ENCODE measurements at places on chromosomes 7 and 10. TPM values are rescaled to one million over a fixed set of nuclear protein-coding genes. Genes with fewer than 3 reads are reported as not detected.
A peak's percentile ranks its signal among the peaks of the same experiment; 100 is the strongest.

DNA sequence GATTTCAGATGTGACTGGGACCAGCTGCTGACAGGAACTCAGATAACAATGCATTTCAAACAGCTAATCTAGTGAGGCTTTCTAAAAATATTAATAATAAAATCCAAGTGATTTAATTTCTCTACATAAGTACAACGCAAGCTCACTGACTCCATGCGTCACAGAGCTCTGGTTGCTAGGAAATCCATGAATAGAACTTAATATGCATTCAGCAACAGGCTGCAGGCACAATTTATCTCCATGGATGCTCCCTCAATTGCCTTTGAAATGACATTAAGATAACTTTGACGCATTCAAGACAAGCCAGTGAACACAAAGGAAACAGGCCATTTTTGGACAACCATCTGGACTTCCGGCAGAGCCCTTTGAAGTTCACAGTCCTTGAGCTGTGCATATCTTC lies 118.7 kb upstream of the COL1A2 start:
- no peak for DNase-seq

GRCh38 chr10:103558911-103559310 lies 65.4 kb downstream of the NEURL1 start:
- no peak for DNase-seq

Gene ANKRD7
- polyA plus RNA-seq = 2.3 TPM

Gene DLD
- 108 TPM for polyA plus RNA-seq

GRCh38 chr7:12949060-12949931 lies 261.9 kb downstream of the ARL4A start:
- DNase-seq = no peak

Gene CALHM3
- not detected for polyA plus RNA-seq

DNA sequence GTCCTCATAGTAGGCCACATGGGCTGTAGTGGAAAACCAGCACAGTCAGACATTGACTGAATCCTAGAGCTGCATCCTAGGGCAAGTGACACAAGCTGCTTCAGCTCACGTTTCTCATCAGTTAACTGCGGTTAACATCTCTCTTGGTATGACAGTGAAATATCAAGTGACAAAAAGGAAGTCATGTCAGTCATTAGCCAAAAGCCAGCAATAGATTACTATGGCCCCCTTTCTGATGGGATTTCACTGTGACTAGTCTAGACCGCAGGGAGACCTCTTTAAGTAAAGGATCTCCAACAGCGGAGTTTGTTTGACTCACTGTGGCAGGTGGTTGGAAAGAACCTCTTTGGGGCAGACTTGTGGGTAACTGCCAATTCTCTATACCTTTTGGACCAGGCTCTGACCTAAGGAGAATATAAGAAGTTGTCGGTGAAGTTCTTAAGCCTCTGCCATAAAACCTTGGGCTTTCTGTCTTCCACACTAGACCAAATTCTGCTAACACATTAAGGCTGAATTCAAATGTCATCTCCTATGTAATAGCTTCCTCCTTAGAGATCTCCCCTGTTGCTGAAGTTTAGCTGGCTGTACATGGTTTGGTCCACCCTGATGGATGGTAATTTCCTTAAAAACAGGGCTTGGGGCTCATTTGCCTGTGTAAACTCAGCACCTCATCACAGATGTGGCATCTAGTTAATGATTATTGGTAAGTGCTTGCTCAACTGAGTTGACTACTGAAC lies 115.3 kb downstream of the SGMS1 start:
- peak; percentile 15 for DNase-seq

GRCh38 chr10:110486680-110487410 lies 10.9 kb upstream of the DUSP5 start:
- no peak for DNase-seq

DNA sequence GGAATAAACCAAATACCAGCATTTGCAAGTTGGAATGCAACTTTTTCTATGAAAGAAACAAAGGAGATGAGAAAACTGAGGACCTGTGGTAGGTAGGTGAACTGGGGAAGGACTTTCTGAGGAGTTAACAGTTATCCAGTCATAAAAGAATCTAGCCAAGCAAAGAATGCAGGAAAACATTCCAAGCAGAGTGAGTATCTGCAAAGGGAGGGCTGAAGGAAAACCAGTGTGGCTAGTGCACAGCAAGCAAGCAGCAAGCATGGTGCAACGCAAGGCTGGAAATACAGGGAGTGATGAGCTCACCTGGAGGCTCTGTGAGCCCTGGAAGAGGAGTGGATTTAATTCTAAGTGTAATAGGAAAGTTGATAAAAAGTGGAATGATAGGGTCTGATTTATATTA lies 44.0 kb downstream of the RTKN2 start:
- no peak for DNase-seq

- DNase-seq = no peak
These were observed 227.4 kb downstream of the PRKG1 start for GRCh38 chr10:51301644-51302043.

DNA sequence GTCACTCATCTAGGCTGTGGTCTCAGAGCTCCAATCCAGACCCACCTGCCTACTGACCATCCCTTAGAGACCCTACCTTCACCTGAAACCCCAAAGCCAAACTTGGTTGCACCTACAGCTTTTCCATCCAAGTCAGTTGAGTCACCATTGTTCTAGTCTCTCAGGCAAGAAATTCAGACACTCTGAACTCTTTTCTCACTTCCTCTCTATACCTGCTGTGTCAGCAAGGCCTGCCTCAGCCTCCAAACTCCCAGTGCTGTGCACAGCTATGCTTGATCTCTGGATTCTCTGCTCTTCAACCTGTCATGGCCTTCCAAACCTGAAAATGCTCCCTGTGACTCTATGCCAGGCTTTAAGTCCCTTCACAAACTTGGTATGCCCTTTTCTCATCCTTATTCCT lies 47.4 kb upstream of the MTURN start:
- DNase-seq = no peak

Gene AKR1D1
- not detected for polyA plus RNA-seq

GRCh38 chr10:70903262-70903921 lies 15.0 kb upstream of the PCBD1 start:
- DNase-seq = peak; percentile 48

Gene PHKG1
- 3.0 TPM for polyA plus RNA-seq

DNA sequence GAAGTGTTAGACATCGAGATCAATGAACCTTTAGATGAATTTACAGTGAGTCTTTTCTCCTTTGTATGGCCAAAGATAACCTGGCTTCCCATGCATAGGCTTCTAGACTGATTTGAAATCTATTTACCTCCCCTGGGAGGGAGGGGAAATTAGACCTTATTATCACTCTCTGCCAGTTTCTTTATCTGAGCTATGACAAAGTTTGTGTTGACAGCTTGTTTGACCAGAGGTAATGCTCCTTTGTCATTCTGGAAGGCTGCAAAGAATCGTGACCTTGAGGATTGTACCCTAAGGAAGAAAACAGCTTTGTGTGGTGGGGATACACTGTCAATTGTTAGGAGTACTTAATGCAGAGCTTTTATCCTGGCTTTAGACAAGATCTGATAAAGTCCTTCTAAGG lies 36.4 kb downstream of the RBM33 start:
- no peak for DNase-seq

DNA sequence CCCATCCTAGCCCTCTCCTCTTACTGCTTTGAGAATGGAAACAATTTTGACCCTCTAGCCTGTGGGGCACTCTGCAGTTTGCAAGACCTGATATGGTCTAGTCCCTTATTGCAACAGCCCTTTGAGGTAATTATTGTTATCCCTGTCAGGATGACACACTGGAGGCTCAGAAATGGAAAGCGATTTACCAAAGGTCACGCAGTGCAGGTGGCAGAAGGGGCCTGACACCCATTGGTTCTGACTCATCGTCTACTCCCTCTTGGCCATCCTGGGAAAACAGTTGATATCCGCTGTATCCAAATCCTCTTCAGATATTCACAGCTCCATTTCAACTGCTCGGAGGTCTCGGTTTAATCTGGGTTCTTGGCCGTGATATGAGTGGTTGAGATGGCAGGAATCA lies 44.7 kb upstream of the AQP1 start:
- no peak for DNase-seq

Gene SLC26A5
- 0.81 TPM for polyA plus RNA-seq

Gene ARID5B
- polyA plus RNA-seq = 69.4 TPM

DNA sequence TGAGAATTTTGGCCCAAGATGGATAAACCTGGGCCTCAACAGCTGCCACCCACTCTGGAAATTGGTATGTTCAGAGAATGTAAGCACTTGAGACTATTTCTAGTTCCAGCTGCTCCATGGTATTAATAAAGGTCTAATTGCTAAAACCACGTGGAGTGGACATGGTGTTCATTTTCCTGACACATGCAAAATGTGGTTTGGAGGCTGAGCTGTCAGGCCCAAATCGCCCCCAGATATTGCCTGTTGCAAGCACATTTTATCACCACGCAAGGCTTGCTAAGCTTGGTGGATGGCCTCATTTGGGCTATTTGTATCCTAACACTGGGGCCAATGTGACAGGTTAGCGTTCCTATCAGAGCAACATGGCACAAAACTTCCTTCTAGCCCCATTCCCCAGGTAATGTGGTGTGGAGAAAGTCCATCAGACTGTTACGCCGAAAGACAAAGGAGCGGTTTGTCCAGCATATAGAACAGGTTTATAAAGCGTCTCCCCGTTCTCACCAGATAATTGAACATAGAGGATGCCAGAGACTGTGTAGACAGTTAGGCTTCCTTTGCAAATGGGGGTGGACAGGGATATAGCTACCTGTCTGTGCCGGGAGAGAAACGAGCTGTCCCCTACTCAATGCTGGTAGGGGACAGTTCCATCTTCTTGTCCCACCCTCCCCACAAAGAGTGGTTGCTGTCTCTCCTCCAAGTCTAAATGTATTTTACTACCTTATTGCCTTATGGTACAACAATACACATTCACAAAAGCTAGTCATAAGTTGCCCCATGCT lies 78.0 kb upstream of the ANKRD1 start:
- no peak for DNase-seq

- no peak for DNase-seq
These were observed 145.6 kb downstream of the PFKFB3 start for GRCh38 chr10:6348096-6348874.

DNA sequence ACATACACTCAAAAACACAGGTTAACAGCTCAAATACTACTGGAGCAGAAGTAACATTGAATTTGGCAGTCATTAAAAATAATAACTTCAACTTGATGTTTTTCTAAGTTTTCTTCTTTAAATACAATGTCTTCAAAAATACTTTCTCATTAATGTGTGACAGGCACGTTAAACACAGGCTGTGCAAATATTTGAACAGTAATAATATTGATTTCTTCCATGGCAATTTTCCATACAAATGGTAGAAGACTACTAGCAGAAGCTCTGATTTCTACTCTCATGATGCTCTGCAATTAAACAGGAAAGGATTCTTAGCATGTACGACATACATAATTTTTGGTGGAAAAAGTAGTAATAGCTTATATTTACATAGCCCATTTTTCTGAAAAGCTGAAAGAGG lies 47.4 kb downstream of the NRP1 start:
- DNase-seq = no peak

DNA sequence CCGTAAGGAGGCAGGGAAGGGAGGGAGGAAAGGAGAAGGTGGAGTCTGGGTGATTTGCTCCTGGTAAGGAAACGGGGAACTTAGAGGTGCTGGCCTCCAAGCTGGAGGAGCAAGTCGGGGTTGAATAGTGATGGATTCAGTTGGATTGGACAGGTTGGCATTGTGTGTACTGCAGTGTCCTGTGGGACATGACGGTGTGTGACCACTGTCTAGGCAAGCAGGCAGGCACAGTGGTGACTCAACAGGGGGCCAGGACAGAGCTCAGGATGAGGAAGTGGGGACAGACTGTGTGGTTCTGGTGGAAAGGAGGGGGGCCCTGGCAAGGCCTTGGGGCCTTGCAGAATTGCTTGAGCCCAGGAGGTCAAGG lies 48.8 kb downstream of the COL26A1 start:
- DNase-seq = no peak

- DNase-seq = no peak
These were observed 87.8 kb upstream of the DUSP5 start for GRCh38 chr10:110409926-110410325.

DNA sequence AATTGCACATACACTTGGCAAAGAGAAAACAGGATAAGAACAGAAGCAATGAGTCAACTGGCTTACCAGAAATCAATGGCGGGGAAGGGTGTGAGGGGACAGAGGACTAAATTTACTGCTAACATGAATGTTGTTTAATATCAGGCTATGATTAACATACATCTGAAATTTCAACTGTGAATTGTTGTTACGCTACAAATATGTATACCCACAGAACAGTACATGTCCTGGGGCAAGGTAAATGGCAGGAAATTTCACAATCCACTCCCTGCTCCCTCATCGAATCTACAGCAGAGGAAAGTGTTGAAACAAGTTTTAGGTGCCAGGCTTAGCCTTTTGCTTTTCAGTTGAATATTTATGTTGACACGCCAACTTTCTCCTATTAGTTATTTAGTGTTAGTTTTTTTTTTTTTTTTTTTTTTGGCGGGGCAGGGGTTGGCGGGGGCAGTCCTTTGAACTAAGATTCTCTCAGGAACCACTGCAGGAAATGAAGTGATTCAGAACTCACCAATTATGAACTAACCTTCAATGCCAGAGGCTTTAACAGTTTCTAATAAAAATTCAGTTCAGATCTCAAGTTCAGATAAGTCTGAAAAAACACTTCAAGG lies 99.0 kb downstream of the UBE2H start:
- DNase-seq = no peak

- DNase-seq = peak; percentile 69
These were observed 2.2 kb upstream of the IGFBP3 start for GRCh38 chr7:45923290-45923689.

GRCh38 chr10:74078037-74078436 lies 72.6 kb downstream of the AP3M1 start:
- no peak for DNase-seq

DNA sequence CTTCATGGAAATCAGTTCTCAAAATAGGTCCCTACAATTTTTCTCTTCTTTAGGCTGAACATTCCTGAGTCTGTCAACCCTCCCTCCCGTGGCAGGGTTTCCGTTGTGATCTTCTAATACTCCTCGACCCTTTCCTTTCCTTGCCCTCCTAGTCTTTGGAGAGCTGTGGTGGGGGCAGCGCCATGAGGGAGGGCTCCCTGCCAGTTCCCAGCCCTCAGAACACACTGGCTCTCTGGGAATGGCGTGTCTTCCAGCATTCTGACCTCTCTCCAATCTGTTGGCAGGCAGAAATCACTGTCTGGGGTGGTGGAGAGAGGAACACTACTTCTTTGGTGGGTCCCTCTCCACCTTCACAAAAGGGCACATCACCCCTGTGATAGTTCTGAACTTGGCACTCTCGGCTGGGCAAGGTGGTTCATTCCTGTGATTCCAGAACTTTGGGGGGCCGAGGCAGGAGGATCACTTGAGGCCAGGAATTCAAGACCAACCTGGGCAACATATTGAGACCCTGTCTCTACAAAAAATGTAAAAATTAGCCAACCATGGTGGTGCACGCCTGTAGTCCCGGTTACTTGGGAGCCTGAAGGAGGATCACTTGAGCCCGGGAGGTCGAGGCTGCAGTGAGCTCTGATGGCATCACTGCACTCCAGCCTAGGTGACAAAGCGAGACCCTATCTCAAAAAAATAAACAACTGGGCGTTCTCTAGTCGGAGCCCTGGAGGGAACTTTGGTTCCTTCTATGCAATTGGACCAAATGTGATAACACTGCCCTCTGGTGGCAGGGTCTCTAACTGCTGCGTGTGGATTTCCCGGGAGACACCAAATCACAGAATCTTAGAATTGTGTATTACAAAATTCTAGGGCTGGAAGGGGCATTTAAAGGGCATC lies 13.1 kb upstream of the ARPC1A start:
- peak; percentile 45 for DNase-seq
